ENCODE measurements at places on chromosomes 3 and 15. TPM values are rescaled to one million over a fixed set of nuclear protein-coding genes. Genes with fewer than 3 reads are reported as not detected.
A peak's percentile ranks its signal among the peaks of the same experiment; 100 is the strongest.

Gene CASR
- 1.2 TPM for total RNA-seq

- H3K36me3 ChIP-seq = no peaks in the 10 kb centered on the region
- H3K27ac ChIP-seq = no peak overlapping the region
- H3K27me3 ChIP-seq = no peaks in the 10 kb centered on the region
Measured at GRCh38 chr3:122929188-122930062, 98.1 kb downstream of the SEMA5B start.

DNA sequence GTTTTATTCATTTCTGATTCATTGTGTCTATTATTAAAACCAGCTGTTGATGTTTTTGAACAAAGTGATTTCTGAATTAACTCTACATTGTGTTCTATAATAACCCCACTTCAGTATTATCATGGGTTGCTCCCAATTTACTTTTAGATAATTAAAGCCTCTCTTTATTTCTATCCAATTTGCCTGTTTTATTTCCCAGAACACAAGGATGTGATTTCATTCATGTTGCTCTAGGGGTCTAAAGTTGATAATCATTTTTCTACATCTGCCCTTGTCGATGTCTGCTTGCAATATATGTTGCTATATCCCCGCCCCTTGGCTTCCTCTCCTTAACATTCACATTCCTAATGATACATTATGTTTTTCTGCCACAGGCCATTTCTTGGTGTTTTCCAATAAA, 747.3 kb downstream of the CADM2 start:
- no peaks in the 10 kb centered on the region for H3K36me3 ChIP-seq
- H3K27ac ChIP-seq = no peak overlapping the region
- H3K4me3 ChIP-seq = no peak overlapping the region
- no peaks in the 10 kb centered on the region for H3K27me3 ChIP-seq
- no peak for DNase-seq

Gene IL17RB
- total RNA-seq = 17.5 TPM

Gene NANOGP8
- 9.6 TPM for total RNA-seq

DNA sequence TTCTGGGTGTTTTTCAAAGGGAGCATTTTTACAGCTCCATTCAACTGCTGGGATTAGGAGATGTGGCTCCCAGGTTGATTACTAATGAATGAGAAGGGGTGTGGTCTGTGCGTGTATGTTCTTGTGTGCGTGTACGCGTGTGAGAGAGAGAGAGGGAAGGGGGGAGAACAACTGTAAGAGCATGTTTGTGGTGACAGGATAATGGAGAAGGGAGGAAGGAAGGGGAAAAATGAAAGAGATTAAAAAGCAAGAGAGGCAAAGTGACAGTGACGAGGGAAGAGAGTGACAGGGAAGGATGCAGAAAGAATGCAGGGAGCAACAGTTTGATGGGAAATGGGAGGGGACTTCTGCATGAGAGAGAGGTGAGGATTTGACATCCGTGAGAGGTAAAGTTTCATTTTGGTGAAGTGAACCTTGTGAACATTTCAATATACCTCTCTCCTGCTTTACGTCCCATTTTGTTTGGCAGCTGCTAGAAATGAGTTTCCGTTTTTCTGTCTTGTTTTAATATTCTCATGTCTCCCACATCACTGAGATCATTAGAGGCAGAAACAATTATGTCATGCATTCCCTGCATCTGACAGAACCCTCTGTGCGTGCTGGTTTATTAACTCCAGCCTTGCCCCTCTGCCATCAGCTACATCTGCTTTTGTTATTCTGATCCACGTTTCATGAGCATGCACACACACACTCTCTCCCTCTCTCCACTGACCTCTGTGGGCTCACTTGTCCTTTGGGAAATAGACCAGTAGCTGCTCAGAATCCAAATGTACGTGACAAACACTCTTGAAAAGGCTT, 161.6 kb downstream of the GAP43 start:
- peak overlapping the region; percentile 86 for H3K4me3 ChIP-seq
- H3K36me3 ChIP-seq = no peaks in the 10 kb centered on the region
- H3K27ac ChIP-seq = no peak overlapping the region
- no peak for DNase-seq
- peaks cover 6% of the 10 kb centered on the region for H3K4me1 ChIP-seq
